ENCODE measurements at places on chromosomes 3 and 15.

DNA sequence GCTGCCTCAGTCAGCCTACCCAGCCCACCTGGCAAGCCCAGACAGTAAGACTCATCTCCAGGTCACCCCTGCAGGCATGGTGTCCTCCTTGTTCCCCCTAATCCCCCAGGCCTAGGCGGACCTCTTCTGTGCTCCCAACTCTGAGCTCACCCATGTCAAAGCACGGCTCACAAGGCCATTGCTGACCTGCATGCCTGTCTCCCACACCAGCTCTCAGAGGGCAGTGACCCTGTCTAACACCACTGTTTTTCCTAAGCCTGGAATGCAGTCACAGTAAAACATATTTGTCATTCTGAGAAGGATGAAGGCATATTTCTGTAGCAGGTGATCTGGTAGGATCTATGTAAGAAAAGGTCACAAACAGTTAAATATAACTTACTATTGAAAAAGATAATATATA, 110.3 kb upstream of the HACD2 start:
- peak; percentile 68 for DNase-seq

DNA sequence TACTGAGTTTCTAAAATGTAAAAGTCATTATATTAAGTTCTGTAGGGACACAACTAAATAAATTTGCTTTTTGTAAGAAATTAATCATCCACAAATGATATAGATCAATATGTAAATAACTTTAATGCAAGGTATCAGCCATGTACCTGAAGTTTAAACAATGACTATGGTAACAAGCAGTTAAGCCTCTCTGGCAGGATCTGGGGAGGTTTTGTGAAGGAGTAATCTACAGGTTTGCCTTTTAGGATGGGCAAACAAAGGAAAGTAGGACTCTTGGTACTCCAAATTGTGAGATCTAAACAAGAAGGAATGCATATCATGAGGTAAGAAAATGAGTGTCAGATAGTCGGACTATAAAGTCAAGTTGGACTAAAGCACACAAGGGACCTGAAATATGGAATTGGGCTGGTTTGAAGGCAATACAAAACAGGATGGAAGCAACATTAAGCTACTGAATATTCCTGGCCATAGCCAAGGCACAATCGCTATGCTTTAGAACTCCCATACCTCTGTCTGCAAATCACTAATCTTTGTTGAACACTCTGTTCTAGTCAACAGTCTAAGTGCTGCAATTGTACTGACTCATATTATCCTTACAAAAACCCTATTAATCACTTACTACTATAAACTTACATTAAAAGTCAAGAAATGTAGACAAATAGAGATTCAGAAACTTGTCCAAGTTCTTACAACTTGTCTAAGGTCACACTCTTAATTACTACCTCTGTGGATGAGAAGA, 412.8 kb downstream of the DIPK2A start:
- no peak for DNase-seq

DNA sequence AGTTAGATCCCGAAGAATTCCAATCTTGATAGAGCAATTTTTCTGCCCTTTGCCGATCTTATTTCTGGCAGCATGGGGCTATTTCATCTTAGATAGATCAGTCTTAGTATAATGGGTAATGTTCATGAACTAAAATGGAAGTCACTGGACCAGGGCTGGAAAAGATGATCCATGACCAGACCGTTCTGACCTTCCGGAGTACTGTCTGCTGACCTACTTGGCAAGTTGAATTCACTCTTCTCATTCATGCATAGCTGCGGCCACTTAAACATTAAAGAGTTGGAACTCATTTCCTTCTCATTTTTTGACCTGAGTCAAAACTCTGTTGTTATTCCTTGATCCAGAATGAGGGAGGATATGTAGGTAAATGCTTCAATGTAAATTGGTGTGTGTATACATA, 32.5 kb downstream of the GMNC start:
- DNase-seq = no peak

GRCh38 chr3:134908271-134908670, 113.2 kb downstream of the EPHB1 start:
- DNase-seq = no peak

- no peak for DNase-seq
Observed at GRCh38 chr3:37145611-37146010, 28.8 kb downstream of the LRRFIP2 start.

GRCh38 chr15:51494411-51495314, 127.9 kb downstream of the DMXL2 start:
- no peak for DNase-seq

DNA sequence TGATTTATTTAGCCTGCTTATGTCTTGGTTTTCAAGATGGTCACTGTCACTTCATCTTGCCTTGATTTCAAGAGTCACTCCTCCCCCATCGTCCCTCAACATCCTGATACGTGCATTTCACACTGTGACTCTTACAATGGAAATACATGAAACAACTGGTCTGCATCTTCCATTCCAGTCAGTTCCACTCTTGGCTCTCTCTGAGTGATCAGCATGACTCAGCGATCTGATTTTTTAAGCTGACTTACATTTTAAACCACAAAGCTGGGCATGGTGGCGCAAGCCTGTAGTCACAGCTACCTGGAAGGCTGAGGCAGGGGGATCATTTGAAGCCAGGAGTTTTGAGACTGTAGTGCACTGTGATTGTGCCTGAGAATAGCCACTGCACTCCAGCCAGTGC, 271.2 kb upstream of the ROPN1 start:
- no peak for DNase-seq

GRCh38 chr3:148943506-148944205, 47.7 kb upstream of the GYG1 start:
- peak; percentile 58 for DNase-seq

DNA sequence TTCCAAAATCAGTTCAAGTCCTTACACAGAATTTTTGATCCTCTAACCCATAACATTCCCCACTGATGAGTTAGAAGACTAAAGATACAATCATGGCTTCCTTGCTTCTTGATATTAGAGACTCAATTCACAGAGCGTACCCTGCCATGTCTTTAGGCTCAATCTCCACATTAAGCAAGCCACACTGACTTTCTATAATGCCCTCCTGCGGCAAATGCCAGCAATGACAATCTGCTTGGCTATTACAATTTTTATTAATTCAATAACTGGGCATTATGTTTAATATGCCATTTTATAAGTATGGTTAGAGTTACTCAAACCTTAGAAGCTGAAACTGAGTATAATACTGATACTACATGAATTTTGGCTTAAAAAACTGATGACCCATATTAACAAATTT, 479.7 kb upstream of the NR2F2 start:
- no peak for DNase-seq

DNA sequence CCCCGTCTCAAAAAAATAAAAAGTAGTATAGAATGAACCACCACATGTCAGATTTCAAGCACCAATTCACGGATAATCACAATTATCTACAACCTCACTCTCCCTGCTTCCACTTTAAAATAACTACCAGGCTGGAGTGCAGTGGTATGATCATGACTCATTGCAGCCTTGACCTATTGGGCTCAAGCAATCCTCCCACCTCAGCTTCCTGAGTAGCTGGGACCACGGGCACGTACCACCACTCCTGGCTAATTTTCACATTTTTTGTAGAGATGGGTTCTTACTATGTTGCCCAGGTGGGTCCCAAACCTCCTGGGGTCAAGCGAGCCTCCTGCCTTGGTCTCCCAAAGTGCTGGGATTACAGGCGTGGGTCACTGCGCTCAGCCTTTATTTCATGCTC, 38.1 kb upstream of the LDHAL6B start:
- no peak for DNase-seq

- no peak for DNase-seq
Observed at GRCh38 chr15:45084163-45084562, 29.8 kb downstream of the DUOX2 start.

- no peak for DNase-seq
Observed at GRCh38 chr3:189947948-189948723, 172.6 kb downstream of the P3H2 start.

DNA sequence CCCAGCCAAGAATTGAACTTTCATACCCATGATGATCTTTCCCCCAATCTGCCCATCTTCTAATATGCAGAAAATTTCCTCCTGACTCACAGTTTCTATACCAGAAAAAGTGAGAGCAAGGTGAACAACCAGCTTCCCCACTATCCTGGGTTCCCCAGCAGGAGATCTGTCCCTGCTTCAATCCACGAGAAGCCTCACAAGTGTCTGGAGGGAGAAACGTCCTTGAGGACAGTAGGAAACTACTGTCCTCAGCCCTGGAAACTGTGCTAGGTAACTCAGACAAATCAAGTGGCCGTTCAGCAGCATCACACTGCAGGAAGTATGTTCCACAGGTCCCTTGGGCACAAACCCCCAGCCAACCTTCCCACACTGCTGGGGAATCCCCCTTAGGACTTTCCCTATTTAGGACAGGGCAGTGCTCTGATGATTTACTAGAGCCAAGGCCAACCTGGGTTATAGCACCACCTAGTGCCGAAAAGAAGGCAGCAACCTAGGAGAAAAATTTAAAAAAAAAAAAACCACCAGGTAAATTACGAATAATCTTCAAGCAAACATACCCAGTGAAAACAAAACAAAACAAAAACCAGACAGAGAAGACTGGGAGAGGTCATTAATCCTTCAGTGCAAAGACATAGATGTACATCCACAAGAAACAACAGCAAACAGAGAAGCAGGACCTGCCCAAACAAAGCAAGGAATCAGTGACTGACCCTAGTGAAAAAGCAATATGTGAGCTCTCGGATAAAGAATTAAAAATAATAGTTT, 36.0 kb downstream of the MORC1 start:
- DNase-seq = peak; percentile 14

DNA sequence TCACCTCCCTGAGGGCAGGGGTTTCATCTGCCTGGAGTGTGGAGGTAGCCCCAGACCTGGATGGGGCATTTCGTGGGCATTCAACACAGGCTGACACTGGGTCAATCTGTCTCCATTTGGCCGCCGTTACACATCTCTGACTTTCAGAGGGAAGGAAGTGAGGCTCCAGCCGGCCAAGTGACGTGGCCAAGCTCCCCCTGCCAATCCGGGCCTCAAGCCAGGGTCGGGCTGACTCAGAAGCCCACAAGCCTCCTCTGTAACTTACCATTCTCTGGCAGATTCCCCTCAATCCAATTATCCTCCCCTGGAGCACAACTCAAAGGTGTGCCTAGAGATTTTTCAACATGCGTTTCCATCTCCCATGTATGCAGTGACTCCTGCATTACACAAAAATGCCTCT, 227.6 kb downstream of the KLF13 start:
- DNase-seq = no peak

- DNase-seq = no peak
Observed at GRCh38 chr3:94024385-94024784, 4.0 kb downstream of the STX19 start.

- no peak for DNase-seq
Observed at GRCh38 chr3:188270423-188270972, 116.5 kb downstream of the LPP start.
